ENCODE measurements at places on chromosomes 5 and 9.

DNA sequence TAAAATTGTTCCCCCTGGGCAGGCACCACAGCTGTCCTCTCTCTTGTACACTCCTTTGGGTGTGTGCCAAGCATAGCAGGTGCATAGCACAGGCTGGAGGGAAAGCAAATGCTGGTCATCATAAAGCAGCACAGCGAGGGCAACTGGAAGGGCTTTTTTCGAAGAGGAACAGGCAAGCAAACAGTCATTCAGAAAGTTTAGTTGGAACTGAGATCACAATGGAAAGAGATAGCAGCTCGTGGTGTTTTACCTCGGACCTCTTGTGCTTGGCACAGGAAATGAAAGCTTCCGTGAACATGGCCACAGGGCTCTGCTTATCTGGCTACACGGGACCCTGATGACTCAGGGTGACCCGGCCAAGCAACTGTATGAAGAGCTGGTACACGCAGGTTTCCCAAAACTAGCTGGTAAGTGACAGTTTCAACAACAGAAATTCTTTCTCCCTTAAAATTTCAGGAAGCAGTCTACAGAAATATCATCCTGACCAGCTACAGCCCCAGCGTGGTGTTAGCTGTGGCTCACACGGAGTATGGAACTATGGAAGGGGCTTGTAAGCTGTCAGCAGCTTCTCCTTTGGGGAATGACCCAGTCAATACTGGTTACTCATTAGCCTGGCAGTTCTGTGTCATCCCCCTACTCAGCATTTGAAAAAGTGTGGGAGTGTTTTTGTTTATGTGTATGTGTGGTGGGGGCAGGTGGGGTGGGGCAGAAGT is 48.1 kb downstream of the POC5 start:
- DNase-seq, result peak; percentile 62

GRCh38 chr5:141919218-141920119 is 4.2 kb upstream of the DELE1 start:
- DNase-seq, result no peak

DNA sequence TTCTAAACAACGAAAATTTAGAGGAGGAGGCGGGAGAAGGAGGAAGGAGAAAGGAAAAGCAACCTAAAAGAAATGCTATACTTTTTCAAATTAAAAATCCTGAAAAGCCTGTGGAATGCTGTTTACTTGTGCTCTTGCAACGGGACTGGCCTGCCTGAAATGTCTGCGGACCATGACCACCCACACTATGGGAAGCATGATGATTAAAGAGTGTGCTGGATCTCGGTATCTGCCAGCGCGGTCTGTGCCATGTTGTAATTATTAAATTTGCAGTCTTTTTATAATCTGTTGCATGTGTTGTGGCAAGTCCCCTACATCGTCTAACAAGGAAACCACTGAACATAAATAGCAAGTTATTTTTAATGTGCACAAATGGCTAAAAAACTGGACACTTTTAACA is 111.4 kb downstream of the FANCC start:
- no peak for DNase-seq

DNA sequence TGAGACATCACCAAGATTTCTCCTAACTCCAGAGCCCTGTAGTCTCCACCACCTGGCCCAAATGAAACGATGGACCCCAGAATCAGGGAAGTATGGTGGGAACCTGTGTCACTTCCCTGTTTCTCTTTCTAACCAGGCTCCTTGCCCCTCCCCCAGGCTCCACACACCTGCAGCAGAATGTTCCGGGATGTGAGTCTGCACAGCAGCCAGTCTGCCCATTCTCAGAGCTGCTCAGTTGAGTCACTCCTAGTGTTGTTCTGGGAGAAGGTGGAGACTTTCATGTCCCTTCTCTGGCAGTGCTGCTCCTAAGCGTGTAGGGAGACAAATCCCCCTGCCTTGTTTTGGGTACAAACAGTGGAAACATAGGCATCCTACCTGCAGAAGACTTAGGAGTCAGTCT is 76.0 kb upstream of the XPA start:
- no peak for DNase-seq

- DNase-seq, result no peak
These were observed 106.8 kb upstream of the NREP start for GRCh38 chr5:111863801-111864200.
